Chondrocyte (in vitro differentiated cells): ENCODE measurements at places on chromosomes 11 and 22. TPM values are rescaled to one million over a fixed set of nuclear protein-coding genes. Genes with fewer than 3 reads are reported as not detected.
A peak's percentile ranks its signal among the peaks of the same experiment; 100 is the strongest.

NXPE4 gene
- not detected in 3 replicates for total RNA-seq

SHISAL1 gene
- 7.5 to 20.9 TPM (median 8.3 TPM) in 3 replicates for total RNA-seq

FGF19 gene
- total RNA-seq, result not detected in 3 replicates

CHRM1 gene
- not detected in 3 replicates for total RNA-seq

GGTLC3 gene
- total RNA-seq, result 0.42 TPM in 1 of 3 replicates, not detected in the others

XBP1 gene
- 107 to 199 TPM (median 189 TPM) in 3 replicates for total RNA-seq

GNAZ gene
- 3.9 to 4.9 TPM (median 4.5 TPM) in 3 replicates for total RNA-seq

VSIG10L2 gene
- total RNA-seq, result not detected in 3 replicates

SYCE3 gene
- total RNA-seq, result not detected in 3 replicates

TSGA10IP gene
- not detected in 3 replicates for total RNA-seq

DNA sequence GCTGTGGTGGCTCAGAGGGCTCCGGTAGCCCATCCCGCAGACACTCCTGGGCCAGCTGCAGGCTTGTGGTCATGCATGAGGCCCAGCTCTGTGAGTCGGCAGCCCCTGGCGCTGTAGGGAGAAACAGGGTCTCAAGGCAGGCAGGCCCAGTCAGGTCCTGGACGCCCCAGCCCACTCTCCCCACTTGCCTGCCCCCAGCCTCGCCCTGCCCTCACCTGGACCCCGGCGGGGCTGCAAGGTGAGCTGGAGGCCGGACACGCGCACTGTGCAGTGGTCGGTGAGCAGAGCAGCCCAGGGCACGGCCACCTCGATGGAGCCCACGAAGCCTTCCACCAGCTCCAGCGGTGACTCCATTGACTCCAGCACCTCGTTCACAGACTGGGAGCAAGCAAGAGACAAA lies 2.9 kb downstream of the ATG2A start:
- DNase-seq, result no peak

GRCh38 chr11:95242091-95242844 lies 11.3 kb upstream of the SESN3 start:
- no peak for DNase-seq

- DNase-seq, result no peak
Observed at GRCh38 chr11:18393581-18394274, 635 bp upstream of the LDHA start.

DNA sequence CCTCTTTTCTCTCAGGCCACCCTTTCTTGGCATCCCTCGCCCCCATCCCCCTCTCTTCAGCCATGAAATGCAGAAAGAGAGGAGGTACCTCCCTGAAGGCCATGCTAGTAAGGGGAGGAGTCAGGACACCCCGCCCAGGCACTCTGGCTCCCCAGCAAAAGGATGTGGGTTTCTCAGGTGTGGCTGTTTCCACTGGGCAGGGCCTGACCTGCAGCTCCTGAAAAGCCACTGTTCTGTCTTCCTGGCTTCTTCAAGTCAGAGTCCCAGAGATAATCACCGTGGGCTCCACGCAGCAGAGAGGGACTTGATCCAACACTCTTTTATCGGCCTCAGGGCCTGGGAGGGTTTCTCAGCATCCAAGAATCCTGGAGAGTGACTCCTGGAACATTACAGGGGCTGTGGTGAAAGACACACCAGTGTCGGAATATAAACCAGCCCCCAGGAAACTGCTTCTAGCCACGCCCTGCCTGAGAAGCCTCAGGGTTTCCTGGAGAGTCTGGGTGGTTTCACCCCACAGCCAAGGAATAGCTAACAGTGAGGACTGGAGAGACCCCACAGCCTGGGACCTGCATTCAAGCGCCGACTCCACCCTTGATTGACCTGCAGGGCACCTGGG lies 45.7 kb upstream of the TSPAN18 start:
- no peak for DNase-seq

DNA sequence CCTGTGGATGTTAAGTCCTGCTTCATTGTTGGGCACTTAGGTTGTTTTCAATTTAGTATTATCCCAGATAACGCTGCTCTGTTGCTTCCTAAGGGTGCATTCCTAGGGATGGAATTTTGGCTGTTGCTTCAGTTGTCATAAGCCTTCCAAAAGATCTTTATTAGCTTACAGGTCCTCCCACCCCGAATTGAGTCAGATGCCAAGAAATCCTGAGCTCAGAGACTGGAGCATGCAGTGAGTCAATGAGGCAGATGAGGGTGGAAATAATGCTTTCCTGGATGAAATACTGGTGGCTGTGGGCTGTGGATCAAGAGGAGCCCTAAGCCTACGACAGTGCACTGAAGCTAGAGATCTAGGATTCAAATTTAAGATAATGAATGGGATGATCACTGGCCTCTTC lies 10.7 kb upstream of the IL18BP start:
- DNase-seq, result no peak

DNA sequence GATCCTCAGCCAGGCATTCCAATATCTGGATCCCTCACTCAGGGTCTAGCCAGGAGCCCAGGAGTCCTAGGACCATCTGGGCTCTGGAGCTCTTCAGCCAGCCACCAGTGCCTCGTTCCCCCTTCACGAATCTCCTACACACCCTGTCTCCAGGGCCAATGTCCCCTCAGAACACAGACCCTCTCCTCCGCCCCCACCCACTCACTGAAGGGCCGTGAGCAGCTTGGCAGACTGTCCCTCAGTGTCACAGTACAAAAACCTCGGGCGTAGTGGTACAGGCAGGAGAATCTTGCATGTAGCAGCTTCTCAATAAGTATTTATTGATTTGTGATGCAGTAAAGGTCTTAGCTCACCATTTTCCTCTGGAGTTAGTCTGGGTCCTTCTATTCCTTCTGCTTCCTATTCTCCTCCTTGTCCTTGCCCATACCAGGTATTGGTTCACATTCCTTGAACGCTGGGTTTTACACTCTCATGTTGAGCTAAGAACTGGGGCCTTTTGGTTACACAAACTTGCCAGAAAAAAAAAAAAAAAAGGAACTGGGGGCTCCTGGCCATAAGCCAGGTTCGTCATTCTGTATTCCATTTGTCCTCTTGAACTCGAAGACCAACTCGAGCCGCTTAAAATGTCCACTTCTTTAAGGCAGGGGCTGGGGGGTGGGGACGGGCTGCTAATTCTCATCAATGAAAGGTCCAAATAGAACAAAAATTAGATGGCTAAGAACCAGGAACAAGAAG lies 2.3 kb downstream of the CXCR5 start:
- no peak for DNase-seq

DNA sequence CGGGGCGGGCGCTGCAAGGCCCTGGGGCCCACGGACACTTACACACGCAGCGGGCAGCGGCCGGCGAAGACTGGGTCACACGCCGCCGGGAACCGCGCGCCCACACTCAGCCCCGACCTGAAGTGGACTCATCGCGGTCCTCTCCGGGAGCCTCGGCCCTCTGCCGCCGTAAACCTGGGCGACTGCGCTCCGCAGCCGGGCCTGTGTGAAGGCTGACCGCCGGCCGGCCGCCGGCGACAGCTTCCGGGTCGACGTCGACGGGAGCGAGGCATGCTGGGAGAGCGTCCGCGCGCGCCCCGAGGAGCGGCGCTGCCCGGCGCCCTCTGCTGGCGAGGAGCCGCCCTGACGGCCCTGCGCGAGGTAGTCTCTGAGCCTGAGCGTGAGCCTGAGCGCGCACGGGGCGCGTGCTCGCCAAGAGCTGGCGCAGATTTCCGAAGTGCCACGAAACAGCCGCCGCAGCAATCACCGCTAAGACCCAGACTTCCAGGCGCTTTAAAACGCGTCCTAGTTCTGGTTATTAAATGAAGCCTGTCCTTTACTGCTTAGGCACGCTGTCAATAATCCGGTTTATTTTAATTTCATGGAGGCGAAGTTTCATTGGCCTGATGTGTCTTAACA lies at the start of gene SNX19:
Gene SNX19, minus strand, starts transcription at position 242 of the 618 bp plus-strand sequence. CDS start 540 bp downstream, outside the sequence.
- DNase-seq, result peak; percentile 95

DNA sequence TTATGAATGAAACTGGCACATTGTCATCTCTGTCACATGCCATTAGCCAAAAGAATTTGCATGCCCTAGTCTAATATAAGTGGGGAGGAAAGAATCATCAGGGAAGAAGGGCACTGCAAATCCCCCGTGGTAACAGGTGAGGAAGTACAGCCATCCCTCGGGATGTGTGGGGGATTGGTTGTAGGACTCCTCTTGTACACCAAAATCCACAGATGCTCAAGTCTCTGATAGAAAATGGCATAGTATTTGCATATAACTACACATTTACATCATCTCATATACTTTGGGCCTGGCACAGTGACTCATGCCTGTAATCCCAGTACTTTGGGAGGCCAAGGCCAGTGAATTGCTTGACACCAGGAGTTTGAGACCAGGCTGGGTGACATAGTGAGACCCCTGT lies 109.7 kb downstream of the HIPK3 start:
- DNase-seq, result no peak

GRCh38 chr22:21754523-21754922 lies 18.9 kb upstream of the YPEL1 start:
- DNase-seq, result no peak

GRCh38 chr11:128066399-128066798 lies 521.0 kb downstream of the ETS1 start:
- no peak for DNase-seq

DNA sequence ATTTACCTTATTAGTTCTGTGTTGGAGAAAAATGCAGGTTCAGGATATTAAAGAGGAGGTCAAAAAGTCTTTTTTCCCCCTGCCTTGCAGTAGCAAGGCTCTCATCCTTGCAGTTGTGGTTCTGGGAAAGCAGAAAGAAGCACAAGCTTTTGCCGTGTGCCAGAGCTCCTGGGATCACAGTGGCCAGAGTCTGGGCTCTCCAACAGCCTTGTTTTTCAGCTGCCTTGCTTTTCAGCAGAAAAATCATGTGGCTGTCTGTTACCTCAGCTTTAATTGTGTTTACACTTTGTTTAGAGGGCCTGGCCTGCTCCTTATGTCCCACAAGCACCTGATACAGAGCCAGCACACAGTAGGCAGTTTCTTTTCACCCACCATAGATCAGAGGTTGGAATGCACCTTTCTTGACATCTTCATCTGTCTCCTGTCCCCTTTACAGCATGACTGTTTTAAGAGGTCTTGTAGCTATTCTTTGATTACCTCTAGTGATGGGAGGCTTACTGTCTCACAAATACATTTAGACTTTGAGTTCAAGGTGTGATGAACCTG lies 67.5 kb downstream of the TEAD1 start:
- DNase-seq, result no peak

- DNase-seq, result no peak
Observed at GRCh38 chr11:44611088-44611487, 45.6 kb downstream of the CD82 start.

- DNase-seq, result no peak
Observed at GRCh38 chr11:810040-810567, 337 bp downstream of the RPLP2 start.

DNA sequence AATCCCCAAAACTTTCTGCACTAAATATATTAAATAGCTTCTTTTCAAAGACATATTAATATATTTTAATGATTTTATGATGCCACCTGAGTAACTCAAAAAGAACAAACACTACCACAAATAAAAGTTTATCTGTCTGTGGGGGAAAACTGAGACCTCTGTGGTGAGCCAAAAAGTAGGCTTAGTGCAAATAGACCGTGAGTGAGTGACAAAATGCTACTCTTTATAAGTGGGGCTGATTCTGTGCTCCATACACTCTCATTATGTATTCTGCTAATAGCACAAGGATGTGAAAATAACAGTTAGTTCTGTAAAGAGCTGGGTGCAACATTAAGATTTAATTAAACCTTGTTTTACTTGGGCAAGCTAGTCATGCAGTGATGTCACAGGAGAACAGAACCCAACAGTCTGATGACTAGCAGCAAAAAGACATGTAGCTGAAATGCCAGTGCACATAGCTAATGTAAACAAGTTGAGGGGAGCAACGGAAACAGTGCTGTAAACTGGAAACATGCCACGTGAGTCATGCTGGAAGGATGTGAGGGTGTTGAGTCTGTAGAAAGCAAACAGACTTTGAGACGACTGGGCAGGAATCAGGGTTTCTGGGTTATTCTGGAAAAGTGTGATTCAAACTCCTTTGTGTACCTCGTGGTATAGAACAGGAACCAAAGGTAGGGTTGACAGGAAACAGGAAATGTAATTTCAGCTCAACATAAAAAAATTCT lies 1130.4 kb downstream of the LRRC4C start:
- DNase-seq, result no peak

DNA sequence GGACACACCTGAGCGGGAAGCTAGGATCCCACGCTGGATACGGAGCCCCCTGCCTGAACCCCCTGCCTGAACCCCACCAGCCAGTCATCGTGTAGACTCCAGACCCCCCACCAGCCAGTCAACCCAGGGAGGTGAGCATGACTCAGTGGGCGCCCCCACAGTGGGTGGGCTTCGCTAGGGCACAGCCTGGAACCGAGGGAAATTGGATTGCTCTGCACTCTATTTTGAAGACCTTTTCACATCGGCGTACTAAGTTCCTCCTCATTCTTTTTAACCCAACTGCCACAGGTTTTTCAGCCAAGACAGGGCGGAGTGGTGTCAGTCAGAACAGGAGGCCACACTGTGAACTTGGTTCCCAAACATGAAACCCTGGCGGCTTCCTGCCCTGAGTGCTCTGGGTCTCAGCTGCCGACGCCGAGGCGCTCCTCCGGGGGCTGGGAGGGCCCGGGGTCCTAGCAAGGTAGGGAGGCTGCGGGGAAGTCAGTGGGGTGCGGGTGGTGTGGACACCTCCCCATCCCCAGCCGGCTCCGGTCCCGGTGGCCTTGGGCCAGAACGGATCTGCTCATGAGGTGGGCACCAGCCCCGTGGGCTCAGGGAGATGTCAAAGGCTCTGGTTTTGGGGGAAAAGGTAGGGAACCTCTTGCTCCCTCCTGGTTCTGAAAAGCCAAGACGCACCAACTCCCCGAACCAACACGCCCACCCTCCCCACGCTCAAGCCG lies 57.0 kb downstream of the BRD1 start:
- peak; percentile 92 for DNase-seq

DNA sequence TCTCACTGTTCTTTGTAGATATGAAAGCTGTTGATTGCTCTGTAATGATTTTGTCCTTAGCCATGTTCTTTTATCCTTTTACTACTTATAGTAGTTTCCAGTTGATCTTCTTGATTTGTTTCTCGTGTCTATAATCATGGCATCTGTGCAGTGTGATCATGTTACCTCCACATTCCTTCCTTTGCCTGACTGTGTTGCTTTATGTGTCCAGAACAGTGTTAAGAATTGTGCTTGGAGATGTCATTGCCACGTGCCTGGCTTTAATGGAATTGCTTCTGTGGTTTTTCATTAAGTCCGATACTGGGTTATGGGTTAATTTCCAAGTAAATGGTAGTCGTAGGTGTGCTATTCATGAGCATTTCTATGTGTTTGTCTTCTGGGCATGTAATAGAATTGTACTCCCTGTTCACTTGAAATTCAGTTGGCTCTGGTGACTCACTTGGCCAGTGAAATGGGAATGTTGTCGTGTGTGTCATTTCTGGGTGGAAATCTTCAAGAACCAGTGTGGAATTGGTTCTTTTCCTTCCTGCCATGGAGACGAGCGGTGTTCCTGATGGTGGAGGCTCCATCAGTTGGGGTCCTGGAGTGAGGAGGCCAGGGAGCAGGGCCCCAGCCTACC lies 6.8 kb downstream of the GTSE1 start:
- no peak for DNase-seq

- no peak for DNase-seq
Observed at GRCh38 chr22:40531951-40532900, 104.3 kb downstream of the MRTFA start.

GRCh38 chr22:20494978-20495860 lies at the start of gene KLHL22:
KLHL22 (minus strand) TSS chr22:20495795; CDS start chr22:20489211, 6,584 bp downstream.
- DNase-seq, result no peak

- DNase-seq, result no peak
Observed at GRCh38 chr11:106156290-106156937, 79.0 kb downstream of the AASDHPPT start.
